ENCODE measurements at places on chromosomes 1 and 21.
A peak's percentile ranks its signal among the peaks of the same experiment; 100 is the strongest.

DNA sequence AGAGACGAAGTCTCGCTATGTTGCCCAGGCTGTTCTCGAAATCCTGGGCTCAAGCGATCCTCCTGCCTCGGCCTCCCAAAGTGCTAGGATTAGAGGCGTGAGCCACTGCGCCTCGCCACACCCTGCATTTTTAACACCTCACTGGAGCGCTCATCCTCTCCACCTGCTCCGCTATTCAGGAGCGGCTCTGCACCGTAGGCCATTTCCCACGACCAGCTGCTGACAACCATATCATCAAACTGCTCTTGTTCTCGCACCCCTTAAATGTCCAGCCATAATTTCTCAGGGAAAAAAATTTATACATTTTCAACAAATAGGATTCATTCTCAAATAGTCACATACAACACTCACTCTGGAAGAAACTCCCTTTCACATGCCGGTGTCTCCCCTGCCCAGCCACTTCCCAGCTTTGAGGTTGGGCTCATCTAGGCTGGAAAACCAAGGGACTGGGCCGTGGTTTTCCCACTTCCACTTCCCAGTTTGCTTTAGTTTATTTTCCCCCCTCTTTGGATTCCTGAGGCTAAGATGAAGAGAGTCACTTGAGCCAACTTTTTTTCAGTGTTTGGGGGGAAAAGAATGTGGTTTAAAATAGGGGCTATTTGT, 639 bp upstream of the IPO9 start:
- no peak for DNase-seq

DNA sequence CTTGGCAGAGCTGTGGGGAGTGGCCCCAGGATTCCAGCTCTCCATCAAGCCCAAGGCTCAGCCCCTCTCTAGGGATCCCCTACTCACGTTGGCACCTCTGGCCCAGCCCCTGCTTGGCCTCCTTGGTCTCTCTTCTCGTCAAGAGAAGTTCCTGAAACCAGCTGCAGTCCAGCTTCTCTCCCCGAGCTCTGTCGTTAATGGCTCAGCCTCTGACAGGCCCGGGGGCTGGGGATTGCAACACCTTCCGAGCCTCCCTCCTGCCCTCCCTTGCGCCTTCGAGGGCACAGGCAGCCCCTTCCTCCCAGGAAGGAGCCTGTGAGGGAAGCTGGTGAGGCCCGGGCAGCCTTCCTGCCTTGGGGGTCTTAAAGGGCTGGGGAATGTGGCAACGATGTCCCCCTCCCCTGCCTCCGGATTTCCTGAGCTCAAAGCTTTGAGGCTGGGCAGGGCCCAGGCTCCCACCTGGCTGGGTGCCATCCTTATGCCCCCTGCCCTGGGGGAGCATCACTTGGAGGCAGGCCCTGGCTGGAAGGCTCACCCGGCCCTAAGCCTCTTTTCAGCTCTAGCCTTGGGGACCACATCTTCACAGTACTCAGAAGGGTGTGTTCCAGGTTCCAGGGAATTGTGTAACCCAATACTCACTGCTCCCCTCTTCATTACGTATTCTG, at the start of gene CSF3R:
CSF3R (minus strand) TSS at position 190 of the 665 bp plus-strand sequence. CDS start 3,417 bp downstream, outside the sequence.
- no peak for DNase-seq

DNA sequence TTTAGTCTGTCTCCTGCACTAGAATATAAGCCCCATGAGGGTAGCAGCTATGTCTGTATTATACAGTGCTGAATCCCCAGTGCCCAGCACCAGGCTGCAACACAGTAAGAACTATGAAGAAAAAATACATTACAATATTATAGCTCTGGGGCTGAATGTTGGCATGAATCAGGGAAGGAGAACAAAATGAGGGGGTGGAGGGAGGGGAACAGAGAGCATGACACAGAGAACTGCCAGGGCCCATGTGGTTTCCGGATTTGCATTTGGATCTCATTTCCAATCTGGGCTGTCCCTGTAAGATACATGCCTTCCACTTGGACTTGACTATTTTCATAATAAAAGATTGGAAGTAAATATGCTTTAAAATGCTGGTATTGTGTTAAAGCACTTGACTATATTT, 35.8 kb downstream of the C1orf198 start:
- DNase-seq, result no peak

DNA sequence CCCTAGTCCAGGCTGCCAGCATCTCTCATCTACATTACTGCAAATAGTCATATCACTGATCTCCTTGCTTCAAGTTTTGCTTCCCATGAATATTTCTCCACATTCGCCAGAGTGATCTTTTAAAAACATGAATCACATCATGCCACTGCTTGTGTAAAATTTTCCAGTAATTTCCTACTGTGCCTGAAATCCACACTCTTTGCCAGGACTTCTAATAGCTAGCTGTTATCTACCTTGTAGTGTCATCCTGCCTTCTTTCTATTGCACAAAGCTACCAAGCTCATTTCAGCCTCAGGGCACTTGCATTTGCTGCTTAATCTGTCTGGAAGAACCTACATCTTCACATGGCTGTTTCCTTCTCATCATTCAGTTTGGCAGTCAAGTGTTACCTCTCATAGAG, 33.9 kb upstream of the ZNF362 start:
- DNase-seq, result peak; percentile 47

- DNase-seq, result no peak
Measured at GRCh38 chr1:41856944-41857285, 61.8 kb downstream of the HIVEP3 start.

DNA sequence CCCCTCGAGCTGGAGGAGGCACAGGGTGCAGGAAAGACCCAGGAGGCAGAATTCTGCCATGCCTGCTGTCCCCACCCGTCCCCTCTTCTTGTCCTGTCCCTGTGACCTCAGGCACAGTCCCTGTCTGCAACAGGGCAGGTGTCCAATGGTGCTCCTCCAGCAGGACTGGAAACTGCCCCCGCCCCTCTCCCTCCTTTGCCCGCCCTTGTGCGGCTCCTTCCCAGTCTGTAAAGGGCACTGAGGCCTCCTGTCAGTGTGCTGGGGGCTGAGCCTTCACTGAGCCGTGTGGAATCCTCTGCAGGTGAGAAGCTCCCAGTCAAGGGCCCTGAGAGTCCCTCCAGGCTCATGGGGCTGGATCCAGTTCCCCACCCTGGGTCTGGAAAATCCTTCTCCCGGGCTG, 28.9 kb downstream of the PRDM16 start:
- no peak for DNase-seq

- DNase-seq, result no peak
Measured at GRCh38 chr1:174786760-174787159, 213.0 kb upstream of the CACYBP start.

DNA sequence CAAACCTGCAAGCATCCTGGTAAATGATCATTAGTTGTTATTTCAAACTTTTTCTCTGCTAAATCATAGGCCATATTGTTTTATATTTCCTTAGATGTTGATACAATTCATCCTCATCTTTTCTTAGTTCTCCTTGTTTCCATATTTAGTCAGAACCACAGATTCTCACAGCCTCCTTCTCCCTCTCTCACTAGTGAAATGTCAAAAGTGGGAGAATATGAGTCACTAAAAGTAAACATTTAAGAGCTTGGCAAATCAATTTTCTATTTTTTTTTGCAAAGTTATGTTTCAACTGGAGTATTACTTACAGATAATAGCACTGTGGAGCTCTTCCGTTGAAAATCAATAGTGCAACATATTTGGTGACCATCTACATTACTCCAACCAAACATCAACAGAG, 308.8 kb downstream of the COL11A1 start:
- peak; percentile 1 for DNase-seq

- DNase-seq, result no peak
Measured at GRCh38 chr1:159275891-159276290, 26.2 kb upstream of the FCER1A start.

DNA sequence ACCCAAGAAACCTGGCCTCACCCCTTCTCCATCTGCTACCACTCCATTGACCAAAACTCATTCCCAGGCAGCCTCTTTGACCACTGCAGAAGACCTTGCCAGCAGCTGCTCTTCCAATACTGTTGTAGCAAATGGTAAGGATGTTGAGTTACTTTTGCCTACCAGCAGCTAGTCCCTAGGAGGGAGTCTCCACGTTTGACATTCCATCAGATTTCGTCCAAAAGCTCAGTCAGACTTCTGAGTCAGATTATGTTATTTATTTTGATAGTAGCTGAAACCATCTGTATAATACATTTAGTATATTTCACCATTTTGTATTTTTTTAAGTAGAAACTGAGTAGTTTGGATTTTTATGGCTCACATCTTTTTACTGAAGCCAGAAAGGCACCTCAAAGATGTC, 51.5 kb upstream of the WNT2B start:
- no peak for DNase-seq

GRCh38 chr1:10253755-10254154, 43.4 kb downstream of the KIF1B start:
- peak; percentile 67 for DNase-seq

- DNase-seq, result no peak
Measured at GRCh38 chr1:109877776-109878175, 32.9 kb upstream of the CSF1 start.

DNA sequence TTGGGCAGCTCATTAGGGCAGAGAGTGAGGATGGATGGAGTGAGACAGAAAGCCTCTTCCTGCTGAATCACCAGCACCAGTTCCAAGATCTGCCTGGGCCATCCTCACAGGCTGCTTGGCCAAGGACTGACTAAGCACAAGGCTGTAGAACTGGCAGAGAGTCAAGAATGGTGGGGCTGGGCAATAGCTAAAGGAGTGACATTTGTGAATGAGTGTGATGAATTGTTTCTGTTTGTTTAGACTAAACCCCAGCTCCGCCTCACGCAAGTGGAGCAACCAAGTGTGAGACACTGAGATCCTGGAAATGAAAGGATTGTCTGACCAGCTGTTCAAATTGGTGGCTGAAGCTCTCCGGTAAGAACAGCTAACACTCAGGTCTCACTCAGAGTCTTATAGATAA, 38.6 kb downstream of the BRINP2 start:
- peak; percentile 100 for DNase-seq

DNA sequence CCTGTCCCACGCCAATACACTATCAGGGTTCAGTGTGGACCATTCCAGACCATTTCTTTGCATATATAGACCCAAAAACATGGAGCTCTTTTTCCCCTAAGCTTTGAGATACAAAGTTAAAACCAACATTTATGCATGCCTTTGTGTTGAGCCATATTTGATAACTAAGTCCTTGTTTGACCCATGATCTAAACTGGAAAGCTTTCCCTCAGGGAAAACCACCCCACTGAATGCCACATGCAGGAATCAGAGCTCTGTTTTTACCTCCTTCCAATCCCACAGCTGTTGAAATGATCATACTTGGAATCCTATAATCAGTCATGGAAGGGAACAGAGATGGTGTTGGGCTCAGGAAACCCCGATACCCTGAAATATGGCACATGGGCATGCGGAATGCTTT, 14.8 kb upstream of the SLC45A1 start:
- DNase-seq, result no peak

- DNase-seq, result no peak
Measured at GRCh38 chr21:42319376-42319775, 4.2 kb upstream of the TFF3 start.

DNA sequence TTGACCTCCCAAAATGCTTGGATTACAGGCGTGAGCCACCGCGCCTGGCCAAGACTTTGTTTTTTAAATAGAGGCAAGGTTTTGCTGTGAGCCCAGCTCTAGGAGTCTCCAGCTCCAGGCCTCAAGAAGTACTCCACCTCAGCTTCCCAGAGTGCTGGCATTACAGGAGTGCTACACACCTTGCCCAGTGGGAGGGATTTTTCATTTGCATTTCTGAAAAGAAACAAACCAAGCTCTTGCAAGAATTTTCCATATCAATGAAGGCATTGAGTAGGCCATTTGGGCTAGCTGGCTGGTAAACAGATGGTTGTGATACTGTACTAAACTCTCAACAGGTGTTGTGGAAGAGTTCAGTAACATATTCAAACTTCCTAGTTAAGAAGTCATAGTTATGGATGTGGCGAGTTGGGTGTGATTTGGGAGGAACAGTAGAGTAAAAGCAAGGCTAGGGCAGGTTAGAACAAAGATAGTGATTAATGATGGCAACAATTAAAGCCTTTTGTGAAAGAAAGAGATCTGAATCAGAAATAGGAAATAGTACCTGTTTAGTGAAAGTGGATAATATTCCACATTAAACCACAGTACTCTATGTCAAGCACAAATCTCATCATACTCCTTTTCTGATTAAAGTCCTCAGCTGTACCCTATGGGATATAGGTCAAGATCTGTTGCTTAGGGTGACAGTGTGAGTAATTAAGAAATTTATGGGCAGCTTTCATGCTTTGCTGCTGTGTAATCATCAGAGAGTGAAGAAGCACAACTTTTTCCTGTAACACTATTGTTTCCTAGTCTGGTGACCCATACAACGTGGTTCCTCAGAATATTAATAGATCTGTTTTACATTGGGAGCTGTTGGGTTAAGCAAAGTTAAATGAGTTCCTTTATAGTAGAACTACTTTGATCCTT, 10.7 kb downstream of the AKIRIN1 start:
- no peak for DNase-seq

- no peak for DNase-seq
Measured at GRCh38 chr1:82697965-82698364, 897.2 kb downstream of the ADGRL2 start.

DNA sequence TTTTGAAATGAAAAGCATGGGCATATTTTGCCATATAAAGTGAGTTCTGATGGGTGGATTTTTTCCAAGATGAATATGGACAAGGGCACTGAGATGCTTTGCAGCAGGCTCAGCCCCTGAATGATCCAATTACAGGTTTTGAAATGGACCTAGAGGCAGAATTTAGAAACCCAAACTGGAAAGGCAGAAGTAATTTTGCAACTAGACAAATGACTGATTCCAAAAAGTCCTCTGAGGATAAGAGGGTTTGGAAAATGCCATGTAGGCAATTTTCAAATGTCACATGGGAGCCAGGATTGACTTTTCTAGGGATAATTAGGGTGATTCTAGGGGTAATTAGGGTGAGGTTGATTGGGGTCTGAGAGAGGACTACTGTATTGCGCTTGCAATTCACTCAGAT, 148.9 kb upstream of the ZNF648 start:
- no peak for DNase-seq

DNA sequence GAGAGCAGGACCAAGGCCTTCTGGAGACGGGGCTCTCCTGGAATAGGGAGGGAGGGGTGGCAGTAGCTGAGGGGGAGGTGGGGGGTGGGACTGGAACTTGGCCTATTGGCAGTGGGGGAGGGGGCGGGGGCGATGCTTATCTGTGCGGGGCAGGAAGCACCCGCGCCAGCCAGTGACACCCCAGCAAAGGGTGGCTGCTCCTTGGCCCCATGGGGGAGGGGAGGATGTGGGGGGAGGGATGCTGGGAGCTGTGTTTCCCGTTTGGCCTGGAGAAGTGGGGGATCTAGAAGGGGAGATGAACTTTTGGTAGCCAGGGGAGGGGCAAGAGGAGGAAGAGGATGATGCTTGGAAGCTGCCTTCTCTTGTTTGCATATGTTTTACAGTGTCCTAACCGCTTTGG, 11.0 kb downstream of the ZBTB7B start:
- DNase-seq, result no peak
